NCI-H187 (cell line): ENCODE measurements at places on chromosomes 7 and 10.

DNA sequence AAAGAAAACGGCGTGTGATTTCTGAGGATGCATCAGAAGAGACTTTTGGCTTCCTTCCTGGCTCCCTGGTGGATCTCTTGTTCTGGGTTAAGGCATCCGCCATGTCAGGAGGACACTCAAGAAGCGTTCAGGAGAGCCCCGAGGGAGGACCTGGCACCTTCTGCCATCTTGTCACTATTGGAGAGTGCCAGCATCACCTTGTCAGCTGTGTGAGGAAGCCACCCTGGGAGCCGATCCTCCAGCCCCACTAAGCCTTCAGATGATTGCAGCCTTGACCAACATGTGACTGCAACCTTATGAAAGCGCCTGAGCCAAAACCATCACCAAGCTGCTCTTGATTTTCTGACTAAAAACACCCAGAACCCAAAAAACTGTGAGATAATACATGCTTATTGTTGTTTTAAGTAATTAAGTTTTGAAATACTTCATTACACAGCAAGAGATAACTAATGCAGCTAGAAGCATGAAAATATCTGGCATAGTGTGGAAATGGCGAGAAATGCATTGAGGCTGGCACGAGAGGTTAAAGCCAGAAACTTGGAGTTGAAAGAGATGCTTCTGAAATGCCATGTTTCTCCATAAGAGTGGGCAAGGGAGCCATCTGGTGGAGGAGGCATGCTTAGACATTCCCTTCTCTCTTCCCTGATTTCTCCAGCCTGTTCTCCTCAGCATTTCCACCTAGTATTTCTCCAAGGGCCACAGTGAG is 5.4 kb upstream of the ZFYVE27 start:
- DNase-seq = peak; percentile 24

DNA sequence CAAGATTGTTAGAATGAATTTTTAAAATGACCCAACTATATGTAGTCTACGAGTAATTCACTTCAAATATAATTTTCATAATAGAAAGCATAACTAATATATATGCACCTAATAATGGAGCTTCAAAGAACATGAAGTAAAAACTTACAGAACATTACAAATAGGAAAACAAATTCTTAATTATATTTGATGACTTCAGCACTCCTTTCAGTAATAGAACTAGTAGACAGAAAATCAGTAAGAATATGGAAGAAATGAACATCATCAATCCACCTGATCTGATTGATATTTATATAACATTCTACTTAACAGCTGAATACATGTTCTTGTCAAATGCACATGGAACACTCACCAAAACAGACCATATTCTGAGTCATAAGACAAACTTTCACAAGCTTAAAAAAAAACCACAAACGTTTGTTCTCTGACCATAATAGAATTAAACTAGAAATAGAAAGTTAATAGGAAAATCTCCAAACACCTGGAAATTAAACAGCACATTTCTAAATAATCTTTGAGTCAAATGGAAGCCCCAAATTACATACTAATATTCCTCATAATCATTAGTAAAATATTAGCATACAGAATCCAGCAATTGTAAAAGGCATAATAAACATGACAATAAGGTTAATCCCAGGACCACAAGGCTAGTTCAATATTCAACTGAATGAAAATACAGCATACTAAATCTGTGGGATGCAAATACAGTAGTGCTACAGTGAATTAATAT is 48.0 kb downstream of the BRAF start:
- DNase-seq = no peak

DNA sequence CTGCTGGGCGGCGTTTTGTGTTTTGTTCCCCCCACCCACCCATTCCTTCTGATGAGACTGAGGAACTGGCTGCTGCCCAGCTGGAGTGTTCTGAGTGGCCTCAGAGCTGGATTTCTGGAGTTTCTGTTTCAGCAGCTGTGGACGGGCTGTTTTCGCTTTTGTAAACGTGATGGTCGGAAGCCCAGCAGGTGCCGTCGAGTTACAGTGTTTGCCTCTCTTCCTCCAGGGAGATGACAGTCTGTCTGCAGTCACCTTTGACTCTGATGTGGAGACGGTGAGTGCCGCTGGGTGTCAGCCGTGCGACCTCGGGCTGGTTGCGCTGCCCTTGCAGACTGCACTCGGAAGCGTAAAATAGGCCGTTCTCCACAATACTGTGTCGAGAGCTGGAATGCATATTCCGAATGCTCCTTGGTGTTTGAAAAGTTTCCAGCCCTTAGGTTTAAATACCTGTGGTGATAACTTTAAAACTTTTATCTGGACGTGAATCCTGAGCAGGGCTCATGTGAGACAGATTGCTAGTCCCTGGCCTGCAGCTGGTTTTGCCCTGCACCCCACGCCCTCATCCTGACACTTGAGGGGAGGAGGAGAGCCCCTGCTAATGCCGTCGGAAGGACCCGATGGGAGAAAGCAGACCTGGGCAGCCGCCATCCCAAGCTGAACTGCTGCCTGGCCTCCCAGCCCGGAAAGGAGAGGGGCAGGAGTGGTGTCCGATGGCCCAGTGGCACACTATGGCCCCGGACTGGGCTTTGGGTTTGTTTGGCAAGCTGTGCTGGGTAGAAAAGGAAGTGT is 8.3 kb downstream of the IQCE start:
- DNase-seq = no peak

DNA sequence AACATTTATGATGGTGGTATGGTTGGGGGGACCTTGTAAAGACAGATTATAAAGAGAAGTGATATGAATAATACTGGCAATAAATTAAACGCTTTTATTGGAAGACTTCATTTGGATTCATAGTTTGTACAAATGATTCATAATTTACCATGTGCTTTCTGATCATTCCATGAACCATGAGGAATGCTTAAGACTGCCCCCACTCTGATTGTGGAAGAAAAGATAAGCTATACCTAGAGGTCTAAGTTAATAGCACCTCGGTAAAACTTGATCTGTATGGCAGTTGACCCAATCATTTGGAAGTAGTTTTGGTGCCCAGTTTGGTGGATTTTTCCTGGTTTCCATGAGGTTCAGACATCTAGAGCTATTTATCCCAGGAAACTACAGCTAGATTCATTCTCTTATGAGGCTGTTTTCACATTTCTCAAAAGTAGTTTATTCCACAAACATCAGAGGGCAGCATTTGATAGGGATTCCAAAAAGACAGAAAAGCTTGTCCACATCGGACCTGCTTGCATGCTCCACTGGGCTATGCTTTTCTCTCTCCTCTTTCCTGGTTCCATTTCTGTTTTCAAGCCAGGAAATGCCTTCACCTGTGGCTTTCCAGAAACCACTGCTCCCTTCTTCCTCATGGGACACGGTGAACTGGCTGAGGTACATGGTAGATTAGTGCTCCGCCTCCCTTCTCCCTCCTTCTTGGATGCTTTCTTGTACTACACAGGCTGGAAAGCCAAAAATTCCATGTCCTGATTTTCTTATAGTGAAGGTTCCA is 29.2 kb downstream of the TFAM start:
- DNase-seq = no peak

DNA sequence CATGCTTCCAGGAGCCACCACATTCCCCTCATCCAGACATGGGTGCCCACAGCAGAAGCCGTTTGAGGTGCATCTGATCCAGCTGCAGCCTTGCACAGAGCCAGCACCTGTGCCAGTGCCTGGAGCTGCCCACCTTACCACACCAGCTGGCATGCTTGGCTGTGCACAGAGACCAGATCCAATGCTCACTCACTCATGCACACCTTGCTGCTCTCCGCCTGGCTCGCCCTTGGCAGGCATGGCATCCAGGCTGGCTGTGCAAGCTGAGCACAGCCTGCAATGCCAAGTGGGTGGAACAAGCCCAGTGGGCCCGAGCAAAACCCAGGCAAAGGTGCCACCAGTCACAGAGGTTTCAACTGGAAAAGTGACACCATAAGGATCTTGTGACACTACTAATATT is 66.9 kb upstream of the SEMA3A start:
- DNase-seq = no peak
